ENCODE measurements at places on chromosomes 4 and X.

- DNase-seq: no peak
Observed at GRCh38 chrX:84715315-84715714, 213.1 kb upstream of the HDX start.

- DNase-seq: no peak
Observed at GRCh38 chr4:126435491-126435890, 1120.7 kb downstream of the FAT4 start.

- DNase-seq: no peak
Observed at GRCh38 chr4:156838761-156839160, 132.8 kb downstream of the PDGFC start.

DNA sequence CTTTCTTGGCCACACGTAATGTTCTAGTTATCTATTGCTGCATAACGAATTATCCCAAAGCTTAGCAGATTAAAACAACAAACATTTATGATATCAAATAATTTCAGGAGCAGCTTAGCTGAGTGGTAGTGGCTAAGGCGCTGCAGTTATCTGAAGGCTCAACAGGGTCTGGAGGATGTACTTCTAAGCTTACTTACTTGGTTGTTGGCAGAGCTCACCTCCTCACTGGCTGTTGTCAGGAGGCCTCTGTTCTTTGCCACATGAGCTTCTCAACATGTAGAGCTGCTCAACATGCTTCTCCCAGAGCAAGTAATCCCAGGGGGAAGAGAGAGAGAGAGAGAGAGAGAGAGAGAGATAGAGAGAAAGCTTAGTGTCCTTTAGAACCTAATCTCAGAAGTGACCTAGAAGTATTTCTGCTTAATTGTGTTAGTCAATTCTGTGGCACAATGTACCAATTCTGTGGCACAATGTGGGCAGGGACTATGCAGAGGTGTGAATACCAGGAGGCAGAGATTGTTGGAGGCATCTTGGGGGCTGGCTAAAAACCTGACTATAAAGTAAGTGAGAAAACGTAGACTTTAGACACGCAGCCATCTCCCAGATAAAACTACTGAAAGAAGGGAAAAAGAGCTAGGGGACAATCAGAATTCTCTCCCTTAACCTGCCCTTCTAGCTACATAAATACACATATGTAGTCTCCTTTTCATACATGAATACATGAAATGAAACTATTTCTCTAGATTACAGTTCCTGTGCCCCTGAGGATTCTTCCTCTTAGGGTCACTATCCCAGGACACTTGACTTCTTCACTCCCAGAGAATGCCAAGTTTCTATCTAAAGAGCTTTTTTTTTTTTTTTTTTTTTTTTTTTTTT lies 40.2 kb downstream of the HOPX start:
- DNase-seq: no peak

DNA sequence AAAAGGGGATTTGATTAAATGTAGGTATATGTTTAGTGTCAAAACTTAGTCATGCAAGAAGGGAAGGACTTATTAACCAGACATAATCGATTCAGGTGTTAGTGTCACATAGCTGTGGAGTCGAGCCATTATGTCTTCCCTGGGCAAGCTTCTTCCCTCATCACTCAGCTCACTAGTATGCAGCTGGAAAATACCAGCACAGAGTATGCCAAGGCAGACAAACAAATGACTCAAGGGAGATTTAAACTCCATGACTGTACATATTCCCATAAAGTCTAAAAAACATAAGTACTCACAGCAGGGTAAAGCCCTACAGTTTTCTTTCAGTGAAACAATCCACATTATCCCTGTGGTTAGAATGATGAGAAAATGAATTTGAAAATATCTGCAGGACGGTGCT lies 304.5 kb downstream of the CBLL2 start:
- no peak for DNase-seq

GRCh38 chr4:145805490-145805889 lies 125.5 kb downstream of the C4orf51 start:
- no peak for DNase-seq

GRCh38 chr4:98542011-98542410 lies 116.4 kb downstream of the TSPAN5 start:
- DNase-seq: no peak

DNA sequence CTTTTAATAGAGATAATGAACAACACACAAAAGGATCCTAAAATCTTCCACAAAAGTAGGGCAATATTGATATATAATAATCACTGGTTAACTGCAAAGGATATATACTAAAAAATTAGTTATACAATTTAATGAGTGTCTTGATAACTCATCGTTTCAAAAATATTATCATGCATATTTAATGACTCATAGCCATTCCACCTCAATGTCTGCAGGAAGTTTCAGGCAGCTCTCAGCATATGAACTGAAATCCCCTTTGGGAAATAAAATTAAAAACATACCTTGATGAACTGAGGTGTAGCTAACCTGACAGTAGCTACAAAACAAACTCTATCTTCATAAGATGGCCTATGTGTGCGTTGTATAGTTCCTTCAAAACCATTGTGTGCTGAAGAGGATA lies 62.9 kb downstream of the TMEM165 start:
- no peak for DNase-seq

- no peak for DNase-seq
Observed at GRCh38 chr4:54908763-54909162, 216.6 kb downstream of the KDR start.
